GM23338 (cell line): ENCODE measurements at places on chromosomes 13 and 19. TPM values are rescaled to one million over a fixed set of nuclear protein-coding genes. Genes with fewer than 3 reads are reported as not detected.

DNA sequence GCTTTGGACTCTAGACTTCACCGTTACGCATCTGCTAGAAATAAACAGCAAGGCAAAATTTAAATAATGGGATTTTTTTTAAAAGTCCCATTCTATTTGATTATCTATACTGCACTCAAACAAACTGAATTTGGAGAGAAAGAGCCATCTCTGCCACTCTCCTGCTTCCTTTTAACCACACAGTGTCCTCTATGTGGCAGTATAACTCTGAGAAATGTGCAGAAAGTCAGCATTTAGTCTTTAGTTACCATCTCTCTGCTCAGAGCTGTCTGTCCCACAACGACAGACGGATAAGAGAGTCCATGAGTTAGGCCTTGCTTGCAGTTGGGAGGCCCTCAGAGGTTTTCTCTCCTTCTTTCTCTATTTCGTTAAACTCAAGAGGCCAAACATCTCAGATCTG is 21.2 kb downstream of the CCNA1 start:
- H3K36me3 ChIP-seq: no peaks in the 10 kb centered on the region
- DNase-seq: peak; percentile 64
- no peaks in the 10 kb centered on the region for H3K27me3 ChIP-seq
- peaks cover 12% of the 10 kb centered on the region for H3K4me1 ChIP-seq
- H3K27ac ChIP-seq: no peak overlapping the region

- H3K4me1 ChIP-seq: no peaks in the 10 kb centered on the region
- H3K36me3 ChIP-seq: no peaks in the 10 kb centered on the region
- no peaks in the 10 kb centered on the region for H3K27me3 ChIP-seq
- H3K27ac ChIP-seq: no peak overlapping the region
- no peak overlapping the region for H3K4me3 ChIP-seq
- DNase-seq: no peak
These were observed 23.5 kb downstream of the LGALS16 start for GRCh38 chr19:39679056-39679790.

- H3K4me3 ChIP-seq: no peak overlapping the region
- no peaks in the 10 kb centered on the region for H3K4me1 ChIP-seq
- H3K27ac ChIP-seq: no peak overlapping the region
- H3K36me3 ChIP-seq: no peaks in the 10 kb centered on the region
These were observed 56.4 kb upstream of the TPM4 start for GRCh38 chr19:16019691-16020448.

SIAH3 gene
- total RNA-seq: 0.17 and 0.35 TPM in 2 replicates

LRRC25 gene
- total RNA-seq: 0.17 TPM in 1 of 2 replicates, not detected in the other
